CD4-positive, CD25-positive, alpha-beta regulatory T cell (primary cell): ENCODE measurements at places on chromosomes 4 and X.

- DNase-seq = no peak
Observed at GRCh38 chrX:153821066-153821465, 9.3 kb downstream of the PDZD4 start.

GRCh38 chr4:143451186-143451585, 62.3 kb upstream of the SMARCA5 start:
- no peak for DNase-seq

DNA sequence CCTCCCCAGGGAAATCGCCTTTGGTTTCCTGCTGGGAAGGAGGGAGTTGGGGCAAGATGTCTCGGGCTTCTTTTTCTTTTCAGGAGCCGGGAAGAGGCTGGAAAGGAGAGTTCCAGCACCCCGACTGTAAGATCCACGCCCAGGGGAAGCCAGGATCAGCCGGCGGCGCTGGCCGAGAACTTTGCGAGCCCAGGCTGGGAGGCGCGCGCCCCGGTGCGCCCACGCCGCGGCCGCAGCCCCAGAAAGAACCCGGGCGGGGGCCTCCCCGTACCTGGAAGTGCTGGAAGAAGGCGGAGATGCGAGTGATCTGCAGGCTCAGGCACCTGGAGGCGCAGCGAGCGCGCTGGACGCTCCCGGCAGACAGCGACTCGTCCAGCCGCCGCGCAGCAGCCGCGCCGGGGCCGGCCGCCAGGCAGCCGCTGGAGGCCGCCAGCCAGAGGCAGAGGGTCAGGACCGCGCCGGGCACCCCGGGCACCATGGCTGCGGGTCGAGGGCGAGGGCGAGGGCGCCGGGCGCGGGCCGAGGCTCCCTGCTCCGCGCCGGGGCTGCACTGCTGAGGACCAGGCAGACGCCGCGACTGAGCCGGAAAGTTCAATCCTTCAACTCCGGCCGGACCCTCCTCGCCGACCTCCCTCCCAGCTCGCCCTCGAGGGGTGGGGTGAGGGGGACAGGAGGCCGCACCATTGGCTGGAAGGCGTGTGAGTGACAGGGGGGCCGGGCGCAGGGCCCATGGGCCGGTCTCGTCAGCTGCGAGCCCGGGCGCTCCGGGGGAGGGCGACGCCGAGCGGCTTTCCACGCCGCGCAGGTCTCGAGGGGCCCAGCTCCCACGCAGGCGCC, at the start of gene ANOS1:
TSS of gene ANOS1 (minus strand) at position 579 of the 837 bp plus-strand sequence. CDS start at position 478, 101 bp downstream.
- DNase-seq = no peak

DNA sequence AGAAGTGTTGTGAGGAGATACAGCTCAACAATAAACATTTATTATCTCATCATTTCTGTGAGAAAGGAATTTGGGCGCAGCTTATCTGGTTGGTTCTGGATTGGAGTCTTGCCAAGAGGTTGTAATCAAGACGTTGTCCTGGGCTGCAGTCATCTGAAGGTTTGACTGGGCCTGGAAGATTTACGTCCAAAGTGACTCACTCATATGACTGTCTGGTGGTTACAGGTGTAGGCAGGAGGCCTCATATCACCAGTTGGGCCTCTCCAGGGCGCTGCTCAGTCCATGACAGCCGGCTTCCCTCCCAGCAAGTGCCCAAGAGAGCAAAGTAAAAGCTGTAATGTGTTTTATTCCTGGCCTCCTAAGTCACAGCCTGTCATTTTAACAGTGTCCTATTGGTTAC, 106.3 kb downstream of the USP46 start:
- no peak for DNase-seq

DNA sequence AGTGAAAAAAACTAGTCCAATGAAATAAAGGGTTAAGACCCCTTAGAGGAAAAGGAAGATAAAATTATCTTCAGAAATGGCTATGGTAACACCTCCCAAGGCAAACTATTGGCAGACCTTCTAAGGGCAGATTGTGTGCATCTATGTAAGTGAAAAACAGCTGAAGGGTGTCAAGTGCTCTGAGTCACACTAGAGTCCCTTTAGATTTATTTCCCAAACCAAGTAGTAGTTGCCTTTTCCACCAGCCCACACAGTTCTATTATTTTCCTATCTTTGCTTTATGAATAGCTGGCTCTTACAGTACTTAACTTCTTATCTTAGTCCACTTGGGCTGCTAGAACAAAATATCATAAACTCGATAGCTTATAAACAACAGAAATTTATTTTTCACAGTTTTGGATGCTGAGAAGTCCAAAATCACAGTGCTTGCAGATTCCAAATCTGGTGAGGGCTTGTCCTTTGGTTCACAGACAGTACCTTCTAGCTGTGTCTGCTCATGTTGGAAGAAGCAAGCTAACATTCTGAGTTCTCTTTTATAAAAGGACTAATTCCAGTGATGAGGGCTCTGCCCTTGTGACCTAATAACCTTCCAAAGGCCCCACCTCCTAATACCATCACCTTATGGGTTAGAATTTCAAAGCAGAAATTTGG, 143.6 kb downstream of the GRID2 start:
- DNase-seq = no peak

- DNase-seq = no peak
Observed at GRCh38 chr4:8308856-8309771, 39.6 kb downstream of the HTRA3 start.

GRCh38 chrX:27599928-27600327, 9.8 kb downstream of the DCAF8L2 start:
- DNase-seq = no peak

- no peak for DNase-seq
Observed at GRCh38 chrX:133448512-133449076, 33.3 kb upstream of the GPC4 start.

DNA sequence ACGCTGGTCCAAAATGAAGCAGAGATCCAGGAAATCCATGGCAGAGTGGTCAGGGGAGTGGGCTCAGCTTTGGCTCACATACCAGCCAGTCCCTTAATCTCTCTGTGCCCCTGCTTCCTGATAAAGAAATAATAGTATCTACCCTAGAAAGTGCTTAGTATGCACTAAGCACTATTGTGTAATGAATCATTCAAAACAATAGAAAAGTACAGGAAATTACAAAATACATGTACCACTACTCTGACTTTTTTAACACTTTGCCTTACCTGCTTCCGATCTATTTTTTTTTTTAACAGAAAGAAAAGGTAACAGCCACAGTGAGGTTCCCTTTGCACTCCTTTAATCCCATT, 49.9 kb downstream of the TBC1D9 start:
- no peak for DNase-seq
